ENCODE measurements at places on chromosomes 6 and 20. TPM values are rescaled to one million over a fixed set of nuclear protein-coding genes. Genes with fewer than 3 reads are reported as not detected.

The SCAND1 gene
- total RNA-seq = 70.3 TPM

The PRPF6 gene
- total RNA-seq = 55.6 TPM

The RCAN2 gene
- total RNA-seq = not detected

The MED20 gene
- 14.0 TPM for total RNA-seq

The GJE1 gene
- not detected for total RNA-seq

The LTB gene
- 0.53 TPM for total RNA-seq

The KCNQ2 gene
- total RNA-seq = 0.21 TPM

The SCRT2 gene
- total RNA-seq = not detected

The ZNF337 gene
- 16.9 TPM for total RNA-seq

The CYP39A1 gene
- total RNA-seq = not detected

The SLC17A2 gene
- total RNA-seq = not detected

The TRAPPC3L gene
- not detected for total RNA-seq

The HEY2 gene
- total RNA-seq = not detected

The OR5V1 gene
- total RNA-seq = not detected

The NDRG3 gene
- 19.6 TPM for total RNA-seq

The HMGCLL1 gene
- 0.13 TPM for total RNA-seq

The SAMD5 gene
- total RNA-seq = 0.62 TPM

The MAP7 gene
- 23.9 TPM for total RNA-seq

The PDE7B gene
- total RNA-seq = 0.92 TPM

The NRN1 gene
- 0.59 TPM for total RNA-seq

The EPPIN gene
- not detected for total RNA-seq

The SLC12A5 gene
- total RNA-seq = 13.8 TPM

The PKIB gene
- 0.53 TPM for total RNA-seq

The LIME1 gene
- 7.4 TPM for total RNA-seq

The SERAC1 gene
- total RNA-seq = 2.4 TPM

The OSER1 gene
- 53.3 TPM for total RNA-seq

The EFCAB8 gene
- not detected for total RNA-seq

The BEND3 gene
- total RNA-seq = 3.1 TPM

The LAMA5 gene
- total RNA-seq = 260 TPM

The VSTM2L gene
- 16.6 TPM for total RNA-seq

The SMIM28 gene
- total RNA-seq = not detected

The NTSR1 gene
- total RNA-seq = 0.09 TPM

The CASS4 gene
- total RNA-seq = not detected

The CD109 gene
- total RNA-seq = 68.4 TPM

The CRNKL1 gene
- 25.3 TPM for total RNA-seq

The VNN1 gene
- total RNA-seq = 0.15 TPM

The IP6K3 gene
- 1.3 TPM for total RNA-seq

The NR2E1 gene
- total RNA-seq = not detected

The SLC25A27 gene
- 0.83 TPM for total RNA-seq

The RIN2 gene
- total RNA-seq = 22.7 TPM

The TINAG gene
- not detected for total RNA-seq

The FABP7 gene
- not detected for total RNA-seq

All from A549 treated with Mapracorat at 1 μM for 4 hours (cell line).